ENCODE measurements at places on chromosomes 12 and 14.

DNA sequence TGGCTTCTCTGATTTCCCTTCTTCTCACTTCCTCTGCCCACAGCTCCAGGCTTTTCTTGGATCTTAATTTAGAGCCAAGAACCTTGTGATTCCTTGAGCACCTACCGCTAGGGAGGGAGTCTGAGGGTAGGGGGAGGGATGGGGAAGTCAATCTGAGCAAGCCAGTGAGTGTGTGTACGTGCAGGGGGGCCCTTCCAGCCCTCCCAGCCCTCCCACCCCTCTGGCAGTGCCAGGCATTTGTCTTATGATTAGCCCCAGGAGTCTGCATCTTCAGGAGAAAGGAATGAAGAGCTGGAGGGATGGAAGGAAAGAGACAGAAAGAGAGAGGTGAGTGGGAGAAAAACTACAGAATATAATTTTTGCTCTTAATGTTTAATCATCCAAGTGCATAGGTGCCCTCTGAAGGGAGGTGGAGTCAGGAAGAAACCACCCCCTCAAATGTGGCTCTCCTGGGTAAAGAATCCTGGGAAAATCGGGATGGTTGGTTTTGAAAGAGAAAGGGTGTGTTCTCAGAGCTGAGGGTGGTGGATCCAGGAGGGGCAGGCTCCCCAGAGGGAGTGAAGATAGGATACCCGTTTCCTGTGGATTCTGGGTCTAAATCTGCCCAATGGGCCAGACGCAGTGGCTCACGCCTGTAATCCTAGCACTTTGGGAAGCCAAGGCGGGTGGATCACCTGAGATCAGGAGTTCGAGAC, 2.1 kb downstream of the PIANP start:
- no peak for DNase-seq

DNA sequence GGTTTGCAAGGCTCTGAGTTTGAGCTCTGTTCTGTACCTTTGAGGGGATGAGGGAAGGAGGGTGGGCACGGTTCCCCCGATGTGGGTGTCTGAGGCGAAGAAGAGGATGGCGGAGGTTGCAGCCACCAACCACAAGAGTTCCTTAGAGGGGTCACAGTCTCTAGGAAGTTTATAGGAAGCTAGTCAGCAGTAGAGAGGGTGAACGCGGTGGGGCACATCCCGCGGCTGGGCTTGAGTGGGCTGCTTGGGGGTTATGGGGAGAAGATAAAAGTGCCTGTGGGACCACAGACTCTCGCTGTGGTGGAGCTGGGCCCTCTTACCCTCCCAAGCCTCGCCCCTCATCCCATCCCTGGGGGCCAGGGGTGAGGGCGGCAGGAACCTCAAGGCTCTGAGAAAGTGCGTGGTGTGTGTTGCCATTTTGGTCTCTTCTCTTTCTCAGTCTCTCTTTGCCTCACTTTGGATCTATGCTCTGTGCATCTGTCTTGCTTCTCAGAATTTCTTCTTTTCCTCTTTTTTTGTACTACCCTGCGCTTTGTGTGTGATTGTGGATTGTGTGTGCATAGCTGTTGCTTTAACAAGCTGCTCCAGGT, 2.7 kb downstream of the CD4 start:
- DNase-seq = no peak

- DNase-seq = no peak
These were observed 104.1 kb upstream of the RAP1B start for GRCh38 chr12:68506619-68507018.

DNA sequence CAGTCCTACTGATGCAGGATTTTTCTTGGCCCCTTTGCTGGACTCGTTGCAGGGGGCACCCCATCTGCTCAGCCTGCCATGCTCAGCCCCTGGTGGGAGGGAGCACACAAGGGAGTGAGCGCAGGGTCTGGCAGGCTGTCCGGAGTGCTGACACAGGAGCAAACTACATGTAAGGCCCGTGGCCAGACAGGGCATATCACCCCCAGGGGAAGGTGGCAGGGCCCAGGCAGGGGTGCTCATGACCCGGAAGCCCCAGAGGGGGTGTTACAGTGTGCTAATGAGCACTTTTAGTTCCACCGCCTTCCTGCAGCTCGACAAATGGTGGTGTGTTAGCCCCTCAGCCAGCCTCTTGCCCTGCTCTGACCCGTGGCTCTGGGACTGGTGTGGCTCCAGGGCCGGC, 645.6 kb upstream of the TMEM132C start:
- no peak for DNase-seq

DNA sequence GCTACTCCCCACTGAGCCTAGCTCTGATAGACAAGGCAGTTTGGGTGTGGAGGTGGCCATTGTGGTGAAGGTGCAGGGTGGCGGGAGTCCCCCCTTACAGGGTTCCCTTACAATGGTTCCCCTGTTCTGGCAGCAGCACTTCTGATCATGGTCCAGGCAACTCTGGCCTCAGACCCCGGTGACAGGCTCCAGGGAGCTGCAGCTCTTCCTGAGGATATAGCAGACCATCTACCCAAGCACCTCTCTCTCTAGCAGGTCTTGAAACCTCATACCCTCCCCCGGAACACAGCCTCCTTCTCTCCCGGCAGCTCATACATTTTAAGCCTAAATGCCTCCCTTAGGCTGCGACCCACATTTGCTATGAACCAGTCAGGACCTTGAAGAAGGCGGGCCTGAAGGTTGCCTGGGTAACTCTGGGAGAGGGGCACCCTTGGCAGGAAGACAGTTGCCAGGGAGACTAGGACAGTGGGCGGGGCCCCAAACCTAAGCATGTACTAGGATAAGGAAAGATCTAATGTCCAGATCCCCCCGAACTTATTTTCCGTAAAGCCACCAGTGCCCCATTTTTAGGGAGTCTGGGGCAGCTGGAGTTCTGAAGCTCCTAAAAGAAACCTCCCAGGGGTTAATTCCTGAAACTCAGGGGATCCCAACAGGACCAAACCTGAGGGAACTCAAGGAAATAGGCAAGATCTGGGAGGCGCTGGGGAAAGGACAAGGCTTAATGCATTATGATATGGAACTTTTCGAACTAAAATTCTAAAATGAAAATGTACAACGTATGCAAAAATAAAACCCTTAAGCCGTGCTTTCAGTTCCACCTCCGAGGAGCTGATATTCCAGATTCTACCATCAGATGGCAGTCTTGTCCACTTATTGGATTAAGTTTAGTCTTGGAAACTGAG, 4.5 kb upstream of the GDF11 start:
- peak; percentile 90 for DNase-seq

DNA sequence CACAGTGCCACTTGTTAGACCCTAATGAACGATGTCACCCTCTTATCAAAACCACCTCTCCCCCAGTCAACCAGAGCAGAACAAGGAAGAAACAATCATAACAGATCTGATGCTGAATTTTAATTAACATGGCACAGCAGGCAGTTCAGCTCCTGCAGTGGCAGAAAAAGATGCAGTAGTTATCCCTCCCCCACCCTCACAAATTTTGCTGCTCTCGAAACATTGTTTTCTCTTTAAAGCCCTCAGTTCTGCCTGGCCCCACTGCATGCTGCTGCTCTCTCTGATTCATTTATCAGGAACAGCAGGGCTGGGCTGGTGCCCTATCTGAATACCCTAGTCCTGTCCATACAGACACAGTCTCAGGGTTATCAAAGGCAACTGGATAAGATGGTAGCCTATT, 12.2 kb downstream of the CCDC175 start:
- no peak for DNase-seq

DNA sequence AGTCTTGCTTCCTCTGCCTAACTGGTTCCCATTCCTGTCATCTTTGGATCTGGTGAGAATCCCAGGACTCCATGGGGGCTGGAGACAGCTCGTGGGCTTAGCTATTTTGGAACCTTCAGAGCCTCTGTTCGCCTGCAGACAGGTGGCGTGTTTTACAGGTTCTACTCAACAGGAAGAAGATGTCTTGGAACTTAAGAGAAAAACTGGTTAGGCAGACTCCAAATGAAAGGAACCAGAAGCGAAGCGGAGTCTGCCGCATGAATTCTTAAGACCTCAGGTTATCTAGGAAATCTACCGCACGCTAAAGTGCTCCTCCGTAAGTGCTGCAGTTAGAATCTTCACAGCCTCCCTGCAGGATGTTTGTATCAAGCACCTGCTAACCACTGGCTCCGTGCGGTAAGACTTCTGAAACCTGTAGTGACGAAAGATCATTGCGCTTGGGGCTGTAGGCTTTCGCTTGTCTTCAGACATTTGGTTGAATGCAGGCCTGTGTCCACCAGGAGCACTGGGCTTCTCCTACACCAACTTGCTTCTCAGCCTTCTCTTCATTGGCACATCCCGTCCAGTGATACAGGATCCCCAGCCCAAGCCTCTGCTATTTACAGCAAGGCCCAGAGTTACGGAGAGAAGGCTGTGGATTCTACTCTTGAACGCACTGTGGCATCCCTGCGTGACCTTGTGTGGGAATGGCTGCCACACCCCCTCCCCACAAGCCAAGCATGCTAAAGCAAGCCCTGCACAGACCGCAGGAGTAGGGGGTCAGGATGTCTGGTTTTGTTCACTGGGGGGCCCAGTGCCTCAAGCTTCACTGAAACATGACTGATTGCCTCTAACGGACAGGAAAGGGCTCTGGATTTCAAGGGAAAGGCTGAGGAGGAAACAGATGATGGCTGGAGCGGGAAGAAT, 35.0 kb downstream of the ACADS start:
- no peak for DNase-seq

GRCh38 chr12:128644664-128645296, 179.0 kb downstream of the SLC15A4 start:
- DNase-seq = no peak

DNA sequence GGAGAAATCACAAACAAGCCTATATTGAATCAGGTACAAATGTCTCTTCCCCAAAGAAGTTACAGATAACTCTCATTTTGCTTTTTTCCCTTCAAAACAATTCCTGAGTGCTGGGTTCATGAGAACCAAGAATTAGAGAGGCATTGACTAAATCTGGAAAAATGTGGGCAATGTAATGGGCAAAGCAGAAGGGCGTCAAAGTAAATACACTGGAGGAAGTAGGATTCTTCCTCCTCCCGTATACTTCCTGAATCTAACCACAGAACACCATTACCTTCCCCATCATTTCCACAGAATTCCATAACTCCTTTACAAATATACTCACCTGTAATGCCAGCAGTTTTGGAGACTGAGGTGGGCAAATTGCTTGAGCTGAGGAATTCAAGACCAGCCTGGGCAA, 3.0 kb upstream of the RBMS2 start:
- DNase-seq = peak; percentile 49

DNA sequence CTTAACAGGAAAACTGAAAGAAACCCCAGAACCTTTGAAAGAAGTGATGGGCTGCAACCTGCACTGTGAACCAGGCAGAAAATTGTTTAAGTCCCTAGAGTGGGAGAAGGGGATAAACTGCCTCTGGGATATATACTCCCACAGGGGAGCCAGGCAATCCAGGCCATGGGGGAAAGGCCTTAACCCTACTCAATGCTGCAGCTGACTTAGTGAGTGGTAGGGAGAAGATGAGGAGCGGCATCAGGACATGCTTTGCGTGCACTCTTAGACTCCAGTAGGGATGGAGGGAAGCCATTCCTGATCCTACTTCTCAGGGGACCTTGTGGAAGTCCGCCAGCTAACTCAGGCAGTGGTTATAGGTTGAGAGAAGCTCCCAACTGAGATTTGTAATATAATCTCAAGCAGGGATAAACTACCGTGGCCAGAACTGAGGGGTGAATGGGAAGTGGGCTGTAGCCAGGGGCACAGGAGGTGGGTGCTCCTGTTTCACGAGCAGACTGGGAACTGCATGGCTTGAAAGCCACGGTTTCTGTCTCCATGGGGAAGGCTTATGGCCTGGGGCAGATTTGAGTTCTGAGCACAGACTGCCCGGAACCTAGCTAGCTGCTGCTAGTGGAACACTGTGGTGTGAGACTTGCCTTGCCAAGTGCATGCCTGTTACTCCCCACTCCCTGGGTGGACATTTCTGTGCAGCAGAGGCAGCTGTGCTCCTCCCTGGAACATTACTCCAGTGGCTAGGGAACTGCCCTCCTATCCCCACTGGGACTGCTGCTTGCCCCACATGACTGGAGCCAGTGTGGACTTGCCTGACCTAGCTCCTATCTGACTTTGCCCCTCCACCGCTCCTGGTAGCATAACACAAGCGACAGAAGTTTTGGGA, 119.2 kb upstream of the SCAF11 start:
- DNase-seq = no peak

- DNase-seq = peak; percentile 67
These were observed 157.5 kb downstream of the PLCZ1 start for GRCh38 chr12:18580291-18580690.

DNA sequence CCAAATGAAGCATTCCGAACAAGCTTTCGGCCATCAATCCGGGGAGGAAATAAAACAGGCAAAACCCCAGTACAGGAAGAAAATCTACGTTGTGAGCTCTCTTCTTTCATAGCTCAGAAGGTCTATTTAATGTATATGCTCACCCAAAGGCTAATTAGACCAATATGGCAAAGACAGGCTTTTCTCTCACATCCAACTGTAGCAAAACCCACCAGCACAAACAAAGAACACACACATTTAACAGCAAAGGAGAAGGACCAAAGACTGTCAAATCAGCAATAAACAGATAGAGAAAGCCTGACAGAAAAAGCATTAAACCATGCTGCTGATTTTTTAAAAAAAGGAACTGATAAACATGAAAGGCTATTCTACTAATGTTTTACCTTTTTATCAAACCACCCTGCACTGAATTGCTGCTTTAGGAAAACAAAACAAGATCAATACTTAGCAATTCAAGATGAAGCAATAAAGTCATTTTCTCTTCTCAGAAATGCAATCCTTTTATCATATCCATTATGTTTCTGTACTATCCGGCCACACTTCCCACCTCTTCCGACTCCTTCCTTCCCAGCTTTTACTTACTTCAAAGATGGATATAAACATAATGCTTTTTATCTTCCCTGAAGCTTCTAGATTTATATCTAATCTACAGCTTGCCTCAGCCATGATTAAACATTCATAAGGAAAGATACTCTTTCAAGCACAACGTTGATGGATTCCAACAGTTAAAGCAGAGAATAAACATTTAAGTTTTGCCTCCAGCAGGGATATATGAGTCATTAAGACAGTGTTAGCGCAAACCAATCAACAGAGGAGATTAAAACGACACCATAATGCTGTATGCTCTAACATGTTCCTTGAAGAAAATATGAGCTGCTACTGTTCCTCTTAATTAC, 74.6 kb upstream of the BBS10 start:
- peak; percentile 51 for DNase-seq

- peak; percentile 75 for DNase-seq
These were observed 124.1 kb downstream of the SSPN start for GRCh38 chr12:26319511-26319910.

- DNase-seq = no peak
These were observed 66.4 kb upstream of the FLRT2 start for GRCh38 chr14:85463512-85463911.

DNA sequence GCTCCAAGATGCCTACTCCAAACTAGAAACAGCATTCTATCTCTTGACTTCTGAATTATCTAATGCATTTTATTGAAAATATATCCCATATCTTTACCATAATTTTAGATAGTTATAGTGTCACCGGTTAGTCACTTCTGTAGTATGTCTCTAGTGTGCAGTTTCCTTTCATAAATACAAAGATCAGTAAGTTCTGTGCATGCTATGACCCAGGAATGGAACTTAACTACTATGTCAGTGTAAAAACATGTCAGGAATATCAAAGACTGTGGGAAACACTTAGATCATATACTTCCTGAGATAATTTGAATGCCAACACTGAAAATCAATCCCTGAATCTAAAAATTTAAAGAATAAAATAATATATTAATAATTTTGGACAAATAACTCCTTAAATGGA, 237.6 kb downstream of the ATXN7L3B start:
- no peak for DNase-seq

Data from fibroblast of skin of right quadriceps (primary cell).